ENCODE measurements at places on chromosomes 2 and 18.

- no peak for DNase-seq
Observed at GRCh38 chr2:167401309-167401708, 513.0 kb downstream of the XIRP2 start.

- DNase-seq = no peak
Observed at GRCh38 chr2:176818617-176819016, 394.0 kb upstream of the HNRNPA3 start.

GRCh38 chr2:207117668-207118067 lies 48.1 kb downstream of the KLF7 start:
- DNase-seq = no peak

DNA sequence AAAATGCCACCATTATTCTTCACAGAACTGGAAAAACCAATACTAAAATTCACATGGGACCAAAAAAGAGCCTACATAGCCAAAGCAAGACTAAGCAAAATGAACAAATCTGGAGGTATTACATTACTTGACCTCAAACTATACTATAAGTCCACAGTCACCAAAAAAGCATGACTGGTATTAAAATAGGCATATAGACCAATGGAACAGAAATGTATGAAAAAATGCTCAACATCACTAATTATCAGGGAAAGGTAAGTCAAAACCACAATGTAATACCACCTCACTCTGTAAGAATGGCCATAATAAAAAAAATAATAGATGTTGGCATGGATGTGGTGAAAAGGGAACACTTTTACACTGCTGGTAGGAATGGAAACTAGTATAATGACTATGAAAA lies 158.6 kb downstream of the CDH2 start:
- no peak for DNase-seq

DNA sequence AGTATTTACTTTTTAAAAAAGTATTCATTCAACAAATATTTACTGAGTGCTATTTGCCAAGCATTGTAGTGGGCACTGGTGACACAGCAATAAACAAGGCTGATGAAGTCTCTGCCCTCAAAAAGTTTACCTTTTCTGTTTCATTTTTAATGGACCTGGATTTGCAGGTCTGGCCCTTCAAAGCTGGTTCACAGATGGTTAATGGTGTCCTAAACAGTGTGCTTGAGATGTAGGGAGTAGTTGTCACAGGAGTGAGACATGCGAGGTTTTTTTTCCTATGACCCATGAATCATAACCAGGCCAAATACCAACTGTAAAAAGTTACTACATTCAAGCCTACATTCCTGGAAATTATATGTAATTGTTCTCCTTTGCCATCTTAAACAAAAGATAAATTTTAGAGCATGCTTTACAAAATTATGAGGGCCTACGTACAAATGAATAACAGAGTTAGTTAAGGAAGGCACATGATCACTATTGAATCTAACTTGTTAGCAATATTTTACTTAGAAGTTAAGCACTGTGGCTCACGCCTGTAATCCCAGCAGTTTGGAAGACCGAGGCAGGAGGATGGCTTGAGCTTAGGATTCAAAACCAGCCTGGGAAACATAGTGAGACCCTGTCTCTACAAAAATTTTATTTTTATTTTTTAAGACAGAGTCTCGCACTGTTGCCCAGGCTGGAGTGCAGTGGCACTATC lies 223.9 kb downstream of the MBD5 start:
- DNase-seq = no peak

GRCh38 chr2:224802407-224802806 lies 86.2 kb upstream of the CCDC195 start:
- DNase-seq = no peak

DNA sequence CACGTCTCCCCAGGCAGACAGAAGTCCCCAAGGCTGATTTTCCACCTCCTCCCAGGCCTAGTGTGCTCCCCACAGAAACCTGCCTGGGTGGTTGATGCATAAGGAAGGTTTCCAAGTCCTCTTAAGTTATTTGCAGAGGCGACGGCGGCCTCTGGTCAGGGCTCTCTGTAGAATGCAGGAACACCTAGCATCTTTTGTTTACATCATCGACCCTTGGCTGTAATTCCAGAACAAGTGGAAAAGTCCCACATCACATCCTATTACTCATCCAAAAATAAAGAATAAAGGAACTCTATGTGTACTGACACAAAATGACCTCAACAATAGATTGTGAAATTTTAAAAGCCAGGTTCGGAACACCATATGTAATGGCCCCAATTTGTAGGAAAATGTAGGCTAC lies 211.1 kb downstream of the ALPK2 start:
- no peak for DNase-seq

DNA sequence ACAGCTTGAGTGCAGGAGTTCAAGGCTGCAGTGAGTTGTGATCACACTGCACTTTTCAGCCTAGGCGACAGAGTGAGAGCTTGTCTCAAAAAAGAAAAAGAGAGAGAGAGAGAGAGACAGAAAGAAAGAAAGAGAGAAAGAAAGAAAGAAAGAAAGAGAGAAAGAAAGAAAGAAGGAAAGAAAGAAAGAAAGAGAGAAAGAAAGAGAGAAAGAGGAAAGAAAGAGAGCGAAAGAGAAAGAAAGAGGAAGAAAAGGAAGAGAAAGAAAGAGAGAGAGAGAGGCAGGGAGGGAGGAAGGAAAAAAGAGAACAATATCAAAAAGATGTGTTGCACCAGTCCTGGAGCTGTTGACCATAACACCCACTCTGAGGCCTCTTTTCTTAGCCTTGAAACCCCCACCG lies 89.8 kb upstream of the MBOAT2 start:
- DNase-seq = no peak

- DNase-seq = no peak
Observed at GRCh38 chr2:133599211-133599803, 31.0 kb upstream of the NCKAP5 start.

GRCh38 chr2:223941579-223942277 lies 3.4 kb downstream of the WDFY1 start:
- DNase-seq = no peak

- DNase-seq = no peak
Observed at GRCh38 chr2:222320436-222321395, 21.9 kb upstream of the PAX3 start.

DNA sequence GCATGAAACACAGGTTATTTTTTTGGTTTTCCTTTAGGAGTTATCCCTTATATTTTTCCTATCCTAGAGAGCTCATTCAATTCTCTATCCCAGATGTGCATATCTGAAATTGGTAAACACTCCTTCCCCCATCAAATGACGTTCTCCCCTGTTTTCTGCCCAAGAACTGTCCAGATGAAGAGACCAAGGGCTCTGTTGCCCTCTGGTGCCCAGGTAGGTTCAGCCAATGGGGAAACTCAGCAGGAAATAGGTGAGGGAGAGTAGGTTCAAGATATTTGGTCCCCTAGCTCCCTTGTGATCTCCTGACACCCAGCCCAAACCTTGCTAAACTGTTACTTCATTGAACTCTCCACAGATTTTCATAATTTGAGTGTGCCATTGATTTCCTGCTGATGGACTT lies 14.1 kb upstream of the INO80C start:
- no peak for DNase-seq

- DNase-seq = no peak
Observed at GRCh38 chr18:33210575-33211189, 229.8 kb downstream of the CCDC178 start.

GRCh38 chr2:121649149-121649595 lies at the start of gene CLASP1:
Gene CLASP1, minus strand, starts transcription at chr2:121649462. Its CDS starts 43,567 bp downstream, at chr2:121605895.
- no peak for DNase-seq

- DNase-seq = no peak
Observed at GRCh38 chr2:241870611-241871537, 1.3 kb downstream of the RTP5 start.

- no peak for DNase-seq
Observed at GRCh38 chr2:204693262-204693661, 148.0 kb downstream of the PARD3B start.

GRCh38 chr2:190822043-190822442 lies 58.6 kb upstream of the GLS start:
- DNase-seq = no peak

GRCh38 chr2:218146056-218146455 lies 20.2 kb downstream of the CXCR2 start:
- no peak for DNase-seq

DNA sequence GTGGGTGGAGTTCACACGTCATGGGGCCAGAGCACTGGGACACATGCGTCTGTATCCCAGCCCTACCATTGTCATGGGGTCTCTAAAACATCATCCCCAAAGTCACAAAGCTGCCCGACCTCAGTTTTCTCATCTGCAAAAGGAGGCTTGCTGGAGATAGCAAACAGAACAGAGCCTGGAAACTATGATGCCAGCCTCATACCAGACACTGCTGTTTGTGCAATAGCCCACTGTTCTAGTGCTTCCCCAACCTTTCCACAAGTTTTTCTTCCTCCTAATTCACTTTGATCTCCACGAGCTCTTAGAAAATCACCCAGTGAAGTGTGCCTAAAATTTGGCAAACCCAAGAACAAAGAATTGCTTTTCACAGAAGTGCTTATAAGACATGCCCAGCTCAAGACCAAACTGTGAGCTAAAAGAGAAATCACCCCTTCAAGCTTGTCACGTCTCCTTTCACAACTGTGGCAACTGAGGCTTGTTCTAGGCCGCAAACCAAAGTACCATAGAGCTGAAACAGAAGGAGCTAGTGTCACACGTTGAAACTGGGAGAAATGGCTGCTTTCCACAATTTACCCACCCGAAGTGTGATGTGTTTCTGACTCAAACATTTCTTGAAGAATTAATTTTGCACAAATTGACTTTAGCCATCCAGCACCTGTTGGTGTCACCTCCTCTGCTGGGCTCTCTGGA lies 162.7 kb upstream of the ID2 start:
- no peak for DNase-seq

DNA sequence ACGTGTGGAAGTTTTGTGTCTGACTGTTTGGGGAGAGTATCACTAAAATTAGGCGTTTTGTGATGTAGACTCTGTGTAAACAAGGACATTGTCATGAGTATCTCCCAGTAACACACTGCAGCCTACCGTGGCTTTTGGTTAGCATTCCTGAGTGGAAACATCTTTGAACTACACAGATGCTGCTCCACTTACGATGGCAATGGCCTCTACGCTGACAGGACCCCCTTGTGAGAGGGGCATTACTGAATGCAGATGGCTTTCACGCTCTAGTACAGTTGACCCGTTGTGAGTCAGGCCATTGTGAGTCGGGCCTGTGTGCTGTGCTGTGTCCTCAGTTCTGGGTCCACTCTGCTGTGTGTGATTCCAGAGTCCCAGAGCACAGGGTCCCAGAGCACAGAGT lies 34.4 kb upstream of the ADNP2 start:
- DNase-seq = no peak

DNA sequence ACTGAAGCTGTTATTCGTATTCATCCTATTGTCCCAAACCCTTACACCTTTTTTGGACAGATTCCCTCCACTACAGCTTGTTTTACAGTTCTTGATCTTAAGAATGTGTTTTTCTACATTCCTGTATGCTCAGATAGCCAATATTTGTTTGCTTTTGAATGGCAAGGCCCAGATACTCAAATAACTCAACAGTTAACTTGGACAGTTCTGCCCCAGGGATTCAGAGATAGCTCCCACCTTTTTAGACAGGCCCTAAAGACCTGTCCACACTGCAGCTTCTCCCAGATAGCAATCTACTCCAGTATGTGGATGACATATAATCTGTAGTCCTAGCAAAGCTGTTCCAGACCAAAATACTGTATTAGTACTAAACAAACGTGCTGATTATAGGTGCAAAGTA lies 7.1 kb upstream of the AGXT start:
- DNase-seq = no peak

- DNase-seq = no peak
Observed at GRCh38 chr2:15378148-15378908, 182.8 kb downstream of the NBAS start.

DNA sequence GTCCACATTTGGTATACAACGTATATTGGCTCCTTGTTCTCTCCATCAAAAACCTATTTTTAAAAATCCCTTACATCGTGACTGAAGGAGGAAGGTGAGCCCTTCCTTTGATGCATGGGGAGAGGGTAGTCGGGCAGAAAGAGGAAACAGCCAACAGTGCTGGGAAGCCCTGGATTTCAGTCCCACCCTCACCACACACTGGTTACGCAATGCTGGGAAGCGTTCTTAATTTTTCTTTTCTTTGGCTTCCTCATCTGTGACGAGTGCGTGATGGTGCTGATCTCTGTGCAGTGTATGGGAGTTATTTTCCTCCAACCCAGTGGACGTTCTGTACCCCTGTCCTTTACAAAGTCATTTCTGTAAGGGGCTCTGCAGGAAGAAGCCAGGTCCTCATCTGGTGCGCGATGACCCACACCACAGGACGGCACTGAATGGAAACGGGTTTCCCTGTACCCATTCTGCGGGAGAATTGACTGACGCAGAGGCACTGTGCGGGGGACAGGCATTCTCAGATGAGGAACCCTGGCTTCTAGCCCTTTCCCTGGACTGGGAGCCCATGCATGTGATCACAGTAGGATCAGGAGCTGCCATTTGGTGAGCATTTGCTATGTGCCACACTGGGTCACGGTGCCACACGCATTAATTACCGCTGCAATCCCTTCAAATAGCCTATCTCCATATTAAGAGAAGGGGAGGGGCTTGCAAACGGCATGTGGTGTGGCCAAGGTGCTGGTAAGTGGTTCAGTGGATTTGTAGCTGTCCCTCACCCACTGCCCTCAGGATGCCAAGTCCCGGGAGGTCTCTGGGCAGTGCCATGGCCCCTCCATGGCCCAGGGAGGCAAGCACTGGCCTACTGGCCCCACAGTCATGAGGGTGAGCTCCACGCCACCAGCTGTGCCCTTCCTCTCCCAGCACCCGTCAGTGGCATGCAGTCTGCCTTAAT lies 4.3 kb downstream of the COLEC11 start:
- DNase-seq = no peak

DNA sequence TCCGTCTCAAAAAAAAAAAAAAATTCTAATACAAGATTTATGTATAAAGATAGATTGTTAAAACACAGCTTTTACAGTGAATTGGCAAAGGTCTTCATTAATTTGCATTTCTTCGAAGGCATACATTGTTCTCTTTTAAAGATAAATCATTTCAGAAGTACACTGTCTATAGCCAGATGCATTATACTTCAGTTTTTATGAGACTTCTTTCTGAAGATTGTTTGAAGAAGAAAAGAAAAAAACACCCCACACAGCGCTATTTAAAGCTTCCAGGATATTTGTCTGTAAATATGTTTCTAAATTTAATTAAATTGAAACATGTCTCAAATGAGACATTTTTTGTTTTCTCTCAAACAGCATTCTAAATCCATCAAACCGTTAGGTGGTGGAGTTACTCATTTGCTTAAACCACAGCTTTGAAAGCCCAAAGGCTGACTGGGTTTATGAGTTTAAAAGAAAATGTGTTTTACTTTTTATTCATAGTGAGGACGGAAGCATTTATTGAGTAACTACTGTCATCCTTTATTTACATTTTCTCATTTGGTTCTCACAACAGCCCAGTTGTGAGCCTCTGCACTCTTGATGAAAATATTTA lies 42.4 kb upstream of the C1GALT1C1L start:
- DNase-seq = no peak

All from activated CD4-positive, alpha-beta T cell treated with anti-CD3 and anti-CD28 coated beads for 1 hour (primary cell).